ENCODE measurements at places on chromosomes 13 and 19.
A peak's percentile ranks its signal among the peaks of the same experiment; 100 is the strongest.

GRCh38 chr19:45954156-45954555, 19.5 kb downstream of the NOVA2 start:
- DNase-seq = no peak

GRCh38 chr13:78465250-78465649, 138.1 kb downstream of the POU4F1 start:
- no peak for DNase-seq

- no peak for DNase-seq
These were observed 578 bp upstream of the LGALS4 start for GRCh38 chr19:38813323-38813722.

DNA sequence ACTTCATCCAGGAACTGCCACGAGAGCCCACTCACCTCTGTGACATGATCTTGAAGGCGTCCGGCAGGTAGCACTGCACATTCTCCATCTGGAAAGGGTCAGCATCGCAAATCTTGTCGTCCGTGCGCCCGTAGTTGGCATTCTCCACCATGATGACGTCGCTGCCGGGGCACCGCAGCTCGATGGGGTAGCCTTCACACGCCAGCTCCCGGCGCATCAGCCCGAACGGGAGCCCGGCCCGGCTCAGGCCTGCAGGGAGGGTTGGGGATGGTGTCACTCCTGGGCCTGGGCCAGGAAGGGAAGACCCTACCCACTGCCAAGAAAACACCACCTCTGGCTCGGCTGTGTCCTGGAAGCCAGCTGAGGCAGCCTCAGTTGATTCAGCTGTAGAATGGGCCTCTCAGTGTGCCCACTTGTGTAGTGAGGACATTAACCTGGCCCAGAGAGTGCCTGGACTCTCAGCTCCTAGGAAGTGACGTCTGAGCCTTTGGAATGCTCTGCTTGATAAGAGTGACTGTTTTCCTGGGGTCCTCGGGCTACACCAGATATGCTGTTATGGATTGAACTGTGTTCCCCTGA, 28.4 kb downstream of the ADGRL1 start:
- no peak for DNase-seq

- no peak for DNase-seq
These were observed 92.5 kb downstream of the WDFY2 start for GRCh38 chr13:51676739-51677138.

DNA sequence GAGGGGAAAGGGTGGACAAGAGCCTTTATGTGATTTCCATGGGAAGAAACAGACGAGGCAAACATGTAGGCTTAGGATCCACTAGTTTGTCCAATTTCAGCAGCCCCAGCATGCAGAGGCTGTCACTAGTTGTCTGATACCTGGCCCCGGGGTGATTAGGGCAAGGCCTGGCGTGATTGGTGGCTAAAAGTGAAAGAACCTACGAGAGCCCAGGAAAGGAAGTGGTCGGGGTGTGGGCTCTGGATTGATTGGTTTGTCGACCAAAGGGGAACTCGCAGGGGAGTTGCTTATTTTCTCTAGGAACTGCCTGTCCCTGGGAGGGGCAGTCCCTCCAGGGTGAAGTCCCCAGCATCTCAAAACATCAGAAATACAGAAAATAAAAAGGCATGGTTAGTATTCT, 64.2 kb upstream of the UQCRFS1 start:
- peak; percentile 88 for DNase-seq

DNA sequence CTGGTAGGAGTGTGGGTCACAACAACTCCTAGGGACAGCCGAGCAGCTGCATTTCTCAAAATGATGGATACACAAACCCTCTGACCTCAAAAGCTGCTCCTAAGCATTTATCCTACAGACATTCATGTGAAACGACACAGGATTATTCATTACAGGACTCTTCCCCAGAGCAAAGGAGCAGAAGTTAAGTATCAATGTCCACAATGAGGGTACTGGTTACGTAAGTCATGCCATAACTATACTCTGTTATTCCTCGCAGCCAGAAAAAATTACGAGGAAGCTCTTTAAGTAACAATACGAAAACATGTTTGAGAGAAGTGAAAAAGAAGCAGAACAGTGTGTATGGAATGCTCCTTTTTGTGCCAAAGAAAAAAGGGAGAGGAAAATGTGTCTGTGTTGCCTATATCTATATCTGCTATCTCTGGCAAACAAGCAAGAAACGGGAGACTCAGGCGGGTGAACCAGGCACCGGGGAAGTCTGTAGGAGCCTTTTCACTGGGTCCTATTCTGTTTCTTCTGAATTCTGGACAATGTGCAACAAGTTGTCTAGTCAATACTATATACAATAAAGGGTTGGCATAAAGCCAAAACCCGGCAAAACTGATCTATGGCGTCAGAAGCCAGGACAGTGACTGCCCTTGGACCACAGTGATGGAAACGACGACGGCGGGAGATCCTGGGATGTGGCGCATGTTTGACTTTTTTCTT, 1.3 kb downstream of the ISOC2 start:
- peak; percentile 61 for DNase-seq

- DNase-seq = no peak
These were observed 11.0 kb downstream of the FUZ start for GRCh38 chr19:49801966-49802661.

Data from MV-4-11 (cell line).